ENCODE measurements at places on chromosomes 6 and 20.

DNA sequence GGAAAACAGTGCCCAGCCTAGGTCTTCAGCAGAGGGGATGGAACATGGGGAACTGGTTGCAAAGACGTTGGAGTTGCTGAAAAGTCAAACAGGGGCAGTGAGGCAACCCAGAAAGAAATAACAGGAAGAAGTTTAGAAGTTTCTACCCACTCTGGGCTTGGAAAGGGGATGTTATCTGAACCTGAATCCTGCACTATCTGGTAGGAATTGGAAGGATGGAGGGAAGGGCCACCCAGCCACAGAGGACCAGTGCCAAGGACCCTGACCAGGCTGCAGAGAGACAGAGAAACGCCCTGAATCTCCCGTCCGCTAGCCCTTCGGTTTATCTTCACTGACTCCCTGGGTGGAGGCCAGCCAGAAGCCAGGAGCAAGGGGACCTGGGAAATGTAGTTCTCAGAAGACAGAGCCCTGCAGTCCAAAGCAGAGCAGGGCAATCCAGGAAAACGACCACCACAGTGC is 217.3 kb upstream of the RREB1 start:
- DNase-seq = peak; percentile 66

DNA sequence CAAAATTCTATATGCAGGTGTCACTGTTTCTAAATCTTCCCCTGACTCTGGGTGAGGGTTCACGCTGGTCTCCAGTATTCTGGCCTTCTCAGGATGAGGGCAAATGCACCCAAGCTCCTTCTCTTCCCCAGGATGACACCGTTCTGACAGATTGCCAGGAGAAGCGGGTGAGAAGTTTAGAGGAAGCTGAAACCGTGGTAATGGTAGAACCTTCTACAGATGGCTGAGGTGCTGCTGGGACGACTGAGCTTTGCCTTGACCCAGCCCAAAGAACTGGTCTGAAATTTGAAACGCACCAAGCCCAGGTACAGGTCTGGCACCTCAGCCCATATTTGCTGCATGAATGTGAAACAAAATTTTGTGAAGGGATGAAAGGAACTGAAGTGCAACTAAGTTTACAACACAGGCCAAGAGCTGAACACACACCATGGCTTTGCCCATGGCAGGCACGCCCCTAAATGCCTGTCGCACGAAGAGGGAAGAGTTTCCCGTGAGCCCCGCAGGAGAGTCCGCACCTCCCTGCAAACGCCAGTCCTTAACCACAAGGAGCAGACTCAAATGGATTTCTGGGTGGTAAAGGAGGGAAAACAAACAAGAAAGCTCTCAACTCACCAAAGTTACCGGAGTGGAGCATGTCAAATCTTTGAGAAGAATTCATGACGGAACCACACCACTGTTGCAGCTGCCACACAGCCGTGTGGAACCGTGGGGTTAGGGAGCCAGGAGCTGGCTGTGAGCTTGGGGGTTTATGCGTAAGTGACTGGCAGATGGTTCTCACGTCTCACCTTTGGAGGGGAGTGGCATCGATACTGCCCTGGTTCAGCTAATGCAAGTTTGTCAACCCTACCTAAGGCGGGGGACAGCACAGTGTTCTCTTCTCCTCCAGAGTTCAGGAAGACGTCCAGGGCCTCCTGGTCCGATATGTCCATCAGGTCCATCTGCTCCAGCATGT is 138.9 kb downstream of the DTNBP1 start:
- peak; percentile 18 for DNase-seq

- DNase-seq = no peak
Observed at GRCh38 chr6:13229205-13230085, 98.9 kb downstream of the TBC1D7 start.

DNA sequence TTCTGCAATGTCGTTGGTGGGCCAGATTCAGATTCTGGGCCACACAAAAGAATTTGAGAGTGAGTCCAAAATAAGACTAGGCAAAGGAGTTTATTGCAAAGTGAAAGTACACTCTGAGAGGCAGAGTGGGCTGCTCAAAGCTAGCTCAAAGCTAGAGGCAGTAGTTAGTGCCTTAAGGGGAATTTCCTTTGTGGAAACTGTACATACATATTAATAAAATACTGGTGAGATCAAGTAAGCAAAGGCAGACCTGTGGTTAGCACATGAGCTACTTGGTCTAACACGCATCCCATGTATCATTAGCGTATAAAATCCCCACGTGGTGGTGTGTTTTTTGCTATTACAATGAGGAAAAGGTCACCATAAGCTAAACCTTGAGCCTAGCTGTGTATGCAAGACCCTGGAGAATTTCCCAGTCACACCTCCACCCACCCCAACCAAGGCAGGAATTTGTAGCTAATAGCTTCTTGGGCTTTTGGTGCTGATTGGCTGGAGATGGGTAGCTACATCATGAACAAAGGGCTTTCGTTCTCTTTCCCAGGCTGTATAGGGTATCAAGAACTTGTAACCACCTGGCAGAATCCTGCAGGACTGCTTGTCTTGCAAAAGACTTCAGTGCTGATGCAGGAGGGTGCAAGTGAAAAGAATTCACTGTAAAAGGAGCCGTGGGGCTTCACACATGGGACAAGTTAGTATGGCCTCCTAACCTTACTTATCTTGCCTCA is 14.7 kb upstream of the TRIM26 start:
- DNase-seq = no peak

- no peak for DNase-seq
Observed at GRCh38 chr6:88365230-88365629, 199.1 kb upstream of the CNR1 start.

DNA sequence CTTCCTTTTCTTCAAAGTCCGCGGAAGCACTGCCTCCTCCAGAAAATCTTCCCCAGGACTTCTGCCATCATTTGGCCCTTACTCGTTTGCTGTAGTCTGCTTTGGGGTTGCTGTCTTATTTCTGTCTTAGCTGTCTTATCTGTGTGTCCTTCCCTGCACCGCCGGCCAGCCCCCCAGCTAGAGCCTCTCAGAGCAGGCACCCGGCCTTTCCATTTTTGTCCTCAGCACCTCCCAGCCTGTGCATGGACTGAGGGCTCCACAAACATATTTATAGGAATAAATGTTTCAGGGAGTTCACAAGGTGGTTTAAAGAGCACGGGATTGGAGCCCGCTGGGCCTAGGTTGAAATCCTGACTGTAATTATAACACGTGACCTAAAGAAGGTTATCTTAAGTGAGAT is 8.1 kb downstream of the GLP1R start:
- DNase-seq = no peak

- DNase-seq = no peak
Observed at GRCh38 chr20:19566226-19566945, 191.7 kb upstream of the RIN2 start.

DNA sequence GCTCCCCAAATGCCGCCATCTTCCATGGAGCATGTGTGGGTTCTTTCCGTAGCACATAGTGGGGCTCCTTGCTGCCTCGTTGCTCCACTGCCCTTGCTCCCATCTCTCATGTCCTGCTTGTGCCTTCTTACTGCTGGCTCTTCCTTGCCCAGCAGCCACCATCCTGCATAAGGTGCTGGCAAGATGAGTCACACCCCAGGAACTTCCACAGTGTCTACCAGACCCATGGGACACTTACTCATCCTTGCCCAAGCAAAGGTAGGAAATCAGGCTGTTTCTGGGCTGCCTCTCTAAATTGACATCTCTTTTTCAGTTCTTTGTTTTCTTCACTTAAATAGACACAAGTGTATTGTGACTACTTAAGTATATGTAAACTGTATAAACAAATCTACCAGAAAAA is 39.4 kb upstream of the RGS17 start:
- DNase-seq = no peak

- DNase-seq = no peak
Observed at GRCh38 chr20:46073443-46073842, 16.3 kb downstream of the NCOA5 start.

DNA sequence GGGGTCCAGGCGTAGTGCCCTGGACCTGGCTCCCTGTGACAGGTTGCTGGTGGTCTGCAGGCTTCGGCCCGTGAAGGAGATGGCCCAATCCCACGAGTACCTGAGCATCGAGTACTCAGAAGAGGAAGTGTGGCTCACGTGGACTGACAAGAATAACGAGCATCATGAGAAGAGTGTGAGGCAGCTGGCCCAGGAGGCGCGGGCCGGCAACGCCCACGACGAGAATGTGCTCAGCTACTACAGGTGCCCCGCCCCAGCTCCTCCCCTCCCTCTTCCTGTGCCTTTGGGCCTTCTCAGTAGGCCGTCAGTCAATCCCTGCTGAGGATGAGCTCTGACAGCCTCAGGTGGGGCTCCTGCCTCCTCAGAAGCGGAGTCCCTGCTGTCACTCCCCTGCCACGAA is 42.6 kb downstream of the UQCC2 start:
- DNase-seq = no peak

GRCh38 chr6:84967389-84967788 is 203.0 kb upstream of the TBX18 start:
- DNase-seq = no peak

DNA sequence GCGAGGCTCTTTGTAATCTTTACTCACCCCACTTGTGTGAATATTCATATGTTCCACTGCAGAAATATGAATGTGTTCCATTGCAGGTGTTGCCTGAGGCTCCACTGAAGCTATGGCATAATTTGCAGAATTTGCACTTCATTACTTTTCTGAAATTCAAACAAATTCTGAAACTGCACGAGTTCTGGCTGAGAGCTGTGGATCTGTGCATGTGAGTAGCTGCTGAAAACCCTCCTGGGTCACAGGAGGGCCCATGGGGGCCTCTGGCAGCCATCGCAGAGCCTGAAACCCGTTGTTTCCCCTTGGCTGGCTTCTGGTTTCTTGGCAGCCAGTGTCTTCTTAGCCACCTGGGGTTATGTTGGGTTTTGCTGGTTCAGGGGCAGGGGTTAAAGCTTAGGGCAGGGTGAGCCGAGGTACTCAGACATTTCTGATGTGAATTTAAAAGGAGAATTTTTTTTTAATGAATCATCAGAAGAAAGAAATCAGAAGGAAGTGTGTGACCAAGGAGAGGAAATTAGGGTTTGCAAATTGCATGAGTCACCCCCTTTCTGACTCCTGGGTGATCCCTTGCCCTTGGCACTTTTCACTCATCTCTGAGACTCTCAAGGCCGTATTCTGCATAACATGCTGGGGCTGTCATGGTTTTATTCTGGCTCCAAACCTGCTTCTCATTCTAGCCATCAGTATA is 40.6 kb downstream of the TOX2 start:
- no peak for DNase-seq

DNA sequence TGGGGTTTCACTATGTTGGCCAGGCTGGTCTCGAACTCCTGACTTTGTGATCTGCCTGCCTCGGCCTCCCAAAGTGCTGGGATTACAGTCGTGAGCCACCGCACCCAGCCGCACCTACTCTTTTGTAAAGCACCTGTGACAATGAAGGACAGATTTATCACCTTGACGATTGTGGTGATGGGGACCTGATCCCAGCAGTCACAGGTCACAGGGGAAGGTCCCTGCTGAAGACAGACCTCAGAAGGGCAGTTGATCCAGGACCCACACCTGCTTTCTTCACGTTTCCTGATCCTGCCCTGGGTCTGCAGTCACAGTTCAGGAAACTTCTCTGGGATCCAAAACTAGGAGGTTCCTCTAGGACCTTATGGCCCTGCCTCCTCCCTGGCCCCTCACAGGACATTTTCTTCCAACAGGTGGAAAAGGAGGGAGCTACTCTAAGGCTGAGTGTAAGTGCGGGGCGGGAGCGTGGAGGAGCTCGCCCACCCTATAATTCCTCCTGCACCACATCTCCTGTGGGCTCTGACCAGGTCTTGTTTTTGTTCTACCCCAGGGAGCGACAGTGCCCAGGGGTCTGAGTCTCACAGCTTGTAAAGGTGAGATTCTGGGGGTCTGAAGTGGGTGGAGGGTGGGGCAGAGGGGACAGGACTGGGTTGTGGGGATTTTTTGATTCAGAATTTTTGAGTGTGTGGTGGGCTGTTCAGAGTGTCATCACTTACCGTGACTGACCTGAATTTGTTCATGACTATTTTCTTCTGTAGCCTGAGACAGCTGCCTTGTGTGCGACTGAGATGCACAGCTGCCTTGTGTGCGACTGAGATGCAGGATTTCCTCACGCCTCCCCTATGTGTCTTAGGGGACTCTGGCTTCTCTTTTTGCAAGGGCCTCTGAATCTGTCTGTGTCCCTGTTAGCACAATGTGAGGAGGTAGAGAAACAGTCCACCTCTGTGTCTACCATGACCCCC is 3.0 kb downstream of the HLA-E start:
- DNase-seq = no peak

DNA sequence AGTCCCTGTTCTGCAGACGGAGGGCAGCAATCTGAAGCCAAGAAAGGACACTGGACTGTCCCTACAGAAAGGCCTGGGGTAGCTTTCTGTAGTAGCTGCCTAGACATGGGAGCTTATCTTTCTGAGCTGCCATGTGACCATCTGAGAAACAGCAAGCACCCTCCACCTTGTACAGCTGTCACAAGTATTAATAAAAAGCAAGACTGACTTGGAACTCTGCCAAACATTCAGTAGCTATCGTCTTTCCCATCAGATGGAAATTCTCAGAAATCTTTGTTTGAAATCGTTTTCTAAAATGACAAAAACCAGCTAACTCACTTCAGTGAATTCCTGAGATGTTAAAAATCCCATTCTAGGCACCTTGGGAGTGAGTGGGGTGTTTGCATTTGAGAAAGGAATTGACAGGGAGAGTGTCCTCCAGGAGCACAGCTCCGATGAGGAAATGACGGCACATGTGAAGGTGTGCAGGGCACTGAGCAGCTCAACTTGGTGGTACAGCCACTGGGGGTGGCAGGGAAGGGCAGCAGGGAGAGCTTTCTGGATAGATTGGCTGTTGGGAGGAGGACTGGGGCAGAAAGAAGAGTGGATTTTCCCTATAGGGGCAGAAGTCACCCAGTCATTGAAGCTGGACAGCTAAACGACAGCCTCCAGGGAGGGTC is 24.5 kb downstream of the ACSS1 start:
- DNase-seq = no peak

Measured in right atrium auricular region (tissue), 2 donors.